Activated T-cell treated with anti-CD3 and anti-CD28 coated beads, Interleukin-2, amount 50 U/mL, for 48 hours (primary cell): ENCODE measurements at places on chromosomes 3 and 15.

GRCh38 chr15:73882761-73883419, 9.5 kb downstream of the TBC1D21 start:
- no peak for DNase-seq

DNA sequence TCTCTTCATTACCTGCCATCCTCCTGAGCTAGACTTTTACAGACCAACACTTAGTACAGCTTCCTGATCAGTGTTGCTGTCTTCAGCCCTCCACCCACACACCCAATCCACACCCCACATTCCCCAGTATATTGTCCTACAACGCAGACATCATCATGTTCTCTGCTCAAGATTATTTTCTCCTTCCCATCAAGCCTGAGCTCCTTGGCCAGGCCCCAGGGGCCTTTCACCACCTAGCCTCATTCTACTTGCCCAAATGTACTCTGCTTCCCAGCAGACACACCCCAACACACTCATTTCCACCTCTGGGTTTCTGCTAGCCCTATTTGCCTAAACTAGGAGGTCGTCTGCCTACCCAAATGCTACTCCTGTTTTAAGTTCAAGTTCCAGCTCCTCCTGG, 37.0 kb downstream of the DAPK2 start:
- DNase-seq = no peak

DNA sequence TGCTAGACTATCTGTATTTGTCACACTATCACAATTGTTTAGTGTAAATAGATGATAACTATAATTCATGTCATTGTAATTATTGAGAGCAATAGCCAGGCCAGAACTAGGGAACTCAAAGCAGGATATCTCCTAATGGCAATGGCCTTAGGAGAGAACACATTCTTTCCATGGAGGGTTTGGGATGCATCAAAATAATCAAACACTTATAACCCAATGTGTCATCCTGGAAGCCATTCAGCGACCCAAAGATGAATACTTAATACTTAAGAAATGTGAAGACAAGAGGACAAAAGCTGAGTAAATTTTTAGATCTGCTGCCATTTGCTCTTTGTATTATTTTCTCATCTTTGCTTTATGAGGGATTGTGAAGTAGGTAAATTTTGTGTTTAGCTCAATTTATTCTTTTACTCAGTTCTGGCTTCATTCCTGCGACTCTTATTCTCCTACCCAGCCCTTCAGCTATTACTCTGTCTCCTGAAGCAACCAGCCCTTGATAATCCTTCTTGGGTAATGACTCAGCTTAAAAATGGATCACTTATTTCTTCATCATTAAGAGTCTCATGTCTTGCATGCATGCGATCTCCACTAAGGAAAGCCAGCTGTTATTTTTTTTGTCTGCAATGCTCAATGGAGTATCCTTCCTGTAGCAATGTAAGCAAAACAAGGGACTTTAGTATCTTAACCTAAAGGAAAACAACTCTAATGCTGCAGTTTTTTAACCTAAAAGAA, 2.0 kb downstream of the OR4F15 start:
- DNase-seq = no peak

DNA sequence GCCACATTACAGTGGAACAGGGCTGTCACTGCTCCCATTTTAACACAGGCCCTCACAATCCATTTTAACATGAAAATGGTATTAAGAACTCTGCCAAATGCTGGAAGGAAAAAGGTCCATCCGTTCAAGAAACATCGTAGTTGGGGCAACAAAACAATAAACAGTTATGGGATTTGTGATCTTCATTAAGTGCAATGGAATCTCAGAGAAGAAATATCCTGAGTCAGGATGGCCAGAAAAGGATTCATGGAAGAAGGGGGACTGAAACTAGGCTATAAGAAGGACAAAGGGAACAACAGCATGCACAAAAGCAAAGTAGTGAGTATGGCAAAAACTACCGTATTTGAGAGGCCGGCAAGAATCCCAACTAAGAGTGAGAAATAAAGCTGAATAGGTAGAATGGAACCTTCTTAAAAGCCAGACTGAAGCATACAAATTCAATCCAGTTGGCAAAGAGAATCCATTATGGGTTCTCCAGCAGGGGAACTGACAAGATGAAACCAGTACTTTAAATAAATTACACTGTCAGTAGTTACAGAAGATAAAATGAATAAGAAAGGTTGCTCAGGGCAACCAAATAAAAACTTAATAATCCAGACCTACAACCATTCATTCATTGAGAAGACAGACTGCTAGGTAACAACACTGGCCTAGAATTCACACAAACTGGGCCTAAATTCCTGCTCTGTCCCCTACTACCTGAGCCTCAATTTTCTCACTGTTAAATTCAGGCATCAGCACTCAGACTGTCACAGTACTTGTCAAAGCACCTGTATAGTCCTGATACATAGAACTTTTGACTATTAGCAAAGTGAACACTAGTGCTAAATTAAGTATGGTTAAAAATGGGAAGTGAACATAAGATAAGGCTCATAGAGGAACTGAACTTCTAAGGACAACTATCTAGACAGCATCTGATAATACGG, 6.3 kb downstream of the TBL1XR1 start:
- DNase-seq = no peak

GRCh38 chr15:27527490-27528067, 556.6 kb downstream of the GABRG3 start:
- no peak for DNase-seq

DNA sequence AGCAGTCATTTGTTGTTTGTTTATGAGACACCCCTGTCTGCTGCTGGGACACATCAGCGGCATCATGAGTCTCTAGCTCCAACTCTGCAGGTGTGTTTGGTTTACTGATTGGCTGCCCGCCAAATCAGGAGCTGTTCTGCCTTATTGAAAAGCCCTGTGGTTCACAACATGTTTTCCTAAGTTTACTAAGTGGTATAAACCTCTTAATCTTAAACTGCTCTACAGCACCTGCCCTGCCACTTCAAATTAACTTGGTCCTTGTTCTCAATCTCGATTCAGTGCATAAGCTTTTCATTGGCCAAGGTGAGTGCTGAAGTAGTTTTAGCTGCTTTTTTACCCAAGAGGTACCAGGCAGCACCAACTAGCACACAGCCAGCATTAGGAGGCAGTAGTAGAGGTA, 77.8 kb upstream of the WDR72 start:
- no peak for DNase-seq

DNA sequence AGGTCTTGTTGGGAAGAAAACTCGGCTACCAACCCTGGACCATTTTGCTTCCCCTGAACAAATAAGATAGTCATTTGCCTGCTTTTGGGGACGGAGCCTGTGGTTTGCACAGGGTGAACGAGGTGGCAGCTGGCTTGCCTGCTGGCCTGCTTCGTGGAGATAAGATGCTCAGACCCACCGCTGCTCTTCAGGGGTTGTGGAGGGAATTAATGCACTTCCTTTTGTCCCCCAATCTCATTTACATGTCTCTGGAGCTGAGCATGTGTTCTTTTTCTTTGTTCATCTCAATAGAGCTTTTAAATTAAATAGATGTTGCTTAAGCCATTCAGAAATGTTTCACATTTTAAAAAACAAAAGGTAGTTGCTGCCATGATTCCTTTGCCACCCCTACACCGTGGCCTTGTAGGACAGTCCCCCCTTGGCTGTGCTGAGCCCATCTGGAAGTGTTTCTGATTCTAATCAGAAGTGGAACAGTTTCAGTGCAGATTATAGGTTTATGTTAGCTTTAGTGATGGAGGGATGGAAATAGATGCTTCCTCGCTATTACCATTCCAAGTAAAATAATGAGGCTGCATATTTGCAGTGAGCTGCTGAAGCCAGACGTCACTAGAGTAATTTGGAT, 25.6 kb downstream of the APBA2 start:
- no peak for DNase-seq

DNA sequence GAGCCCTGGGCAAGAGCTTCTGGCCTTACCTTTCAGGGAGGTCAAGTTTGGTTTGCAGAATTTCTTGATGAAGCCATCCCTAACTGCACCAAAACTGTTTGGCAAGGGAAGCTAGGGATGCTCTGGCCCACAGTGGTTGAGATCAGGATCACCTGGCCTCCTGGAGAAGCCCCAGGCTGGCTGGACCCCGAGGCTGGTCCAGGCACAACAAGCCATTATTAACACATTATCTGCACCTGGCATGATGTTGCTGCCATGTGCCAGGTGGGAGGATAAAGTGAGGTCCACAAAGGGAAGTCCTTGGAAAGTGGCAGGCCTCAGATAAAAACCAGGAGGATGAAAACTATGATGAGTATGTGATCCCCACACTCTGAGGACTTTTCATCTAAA, 35.9 kb upstream of the DUSP7 start:
- no peak for DNase-seq

- no peak for DNase-seq
Observed at GRCh38 chr3:49616491-49616941, 57.6 kb upstream of the APEH start.

DNA sequence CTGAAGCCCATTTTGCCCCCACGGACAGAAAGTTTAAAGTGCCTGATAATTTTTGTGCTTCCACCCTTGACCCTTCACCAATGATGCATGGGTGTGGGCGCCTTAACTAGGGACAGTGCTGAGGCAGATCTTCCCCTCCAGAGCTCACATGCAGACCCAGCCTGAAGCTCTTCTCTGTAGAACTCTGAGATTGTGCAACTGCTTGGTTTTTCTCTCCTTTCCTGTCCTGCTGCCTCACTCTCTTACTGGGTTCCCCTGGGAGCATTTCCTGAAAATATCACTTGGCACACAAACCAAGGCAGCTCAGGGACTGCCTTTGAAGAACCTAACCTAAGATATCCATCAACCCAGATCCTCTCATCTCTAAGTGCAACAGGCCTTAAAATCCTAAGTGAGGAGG, 220.3 kb upstream of the STT3B start:
- no peak for DNase-seq

DNA sequence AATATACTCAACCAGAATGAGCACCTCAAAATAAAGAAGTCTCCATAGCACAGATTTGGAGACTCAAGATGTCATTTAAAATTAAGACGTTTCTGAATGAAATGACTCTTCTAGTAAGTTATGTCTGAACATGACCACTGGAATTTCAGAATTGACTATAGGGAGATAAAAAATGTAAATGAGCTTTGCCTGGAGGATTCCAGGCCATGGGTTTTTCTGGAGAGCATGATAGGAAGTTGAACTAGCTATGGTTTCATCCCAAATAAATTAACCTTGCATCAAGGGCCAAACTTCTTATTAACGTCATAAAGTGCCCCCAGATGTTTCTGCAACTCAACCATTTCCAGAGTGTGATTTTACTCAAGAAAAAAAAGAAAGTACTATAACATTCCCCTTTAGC, 222.6 kb upstream of the NR2F2 start:
- no peak for DNase-seq

GRCh38 chr3:23863060-23863459, 53.7 kb downstream of the NKIRAS1 start:
- DNase-seq = no peak

DNA sequence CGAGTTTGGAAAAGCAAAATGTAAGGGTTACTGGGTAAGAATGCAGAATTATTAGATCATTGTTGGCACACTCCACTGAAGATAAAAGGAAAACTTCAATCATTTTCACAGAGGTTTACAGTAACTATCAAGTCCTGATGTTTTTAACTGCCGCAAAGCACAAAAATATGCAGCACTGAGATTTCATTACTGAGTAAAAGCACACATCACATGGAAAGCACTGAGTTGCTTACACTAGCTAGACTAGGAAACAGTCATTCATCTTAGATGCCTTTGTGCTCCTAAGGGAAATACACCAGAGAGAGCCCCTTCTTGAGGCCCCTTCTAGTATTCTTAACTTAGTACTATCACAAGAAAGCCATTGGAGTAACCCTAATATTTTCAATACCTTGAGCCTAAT, 11.8 kb upstream of the P2RY1 start:
- DNase-seq = no peak

DNA sequence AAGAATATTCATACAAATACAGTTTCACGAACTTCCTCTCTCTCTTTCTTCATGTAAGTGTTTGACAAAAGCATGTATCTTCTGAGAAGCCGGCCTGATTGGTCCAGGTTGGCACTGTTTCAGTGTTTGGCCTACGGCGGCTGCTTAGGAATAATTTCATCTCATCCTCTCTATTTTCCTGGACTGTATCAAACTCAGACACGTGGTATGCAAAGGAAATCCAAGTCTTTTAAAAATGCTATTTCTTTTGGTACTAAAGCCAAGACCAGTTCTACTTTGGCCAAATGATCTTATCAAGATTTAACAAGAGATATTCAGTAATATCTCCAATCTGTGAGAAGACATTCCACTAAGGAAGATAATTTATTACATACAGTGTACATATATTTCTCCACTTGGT, 152.8 kb downstream of the TIGIT start:
- no peak for DNase-seq

DNA sequence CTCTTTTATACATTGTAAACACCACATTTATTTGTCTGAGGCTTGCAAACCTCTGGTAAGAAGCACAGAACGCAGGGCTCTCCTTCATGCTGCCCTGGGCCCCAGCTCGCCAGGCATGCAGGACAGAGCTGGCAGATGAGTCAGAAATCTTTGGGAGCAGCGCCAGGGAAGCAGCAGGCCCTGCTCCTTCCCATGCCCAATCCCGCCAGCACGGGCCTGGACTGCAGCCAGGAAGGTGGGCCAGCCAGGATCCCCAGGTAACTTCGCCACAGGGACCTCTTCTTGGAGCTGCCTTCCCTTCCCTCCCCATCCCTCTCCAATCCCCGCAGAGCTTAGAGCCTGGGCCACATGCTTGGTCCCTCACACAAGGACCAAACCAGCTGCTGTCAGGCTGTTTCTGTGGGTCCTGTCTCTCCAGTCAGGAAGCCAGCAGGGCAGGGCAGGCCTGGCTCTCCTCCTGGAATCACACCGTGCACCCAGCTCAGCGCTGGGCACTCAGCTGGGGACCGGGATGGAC, 8.8 kb downstream of the STOML1 start:
- no peak for DNase-seq

GRCh38 chr15:70479785-70480184, 283.6 kb downstream of the UACA start:
- no peak for DNase-seq

GRCh38 chr15:29120593-29121368, 148.8 kb downstream of the NSMCE3 start:
- DNase-seq = no peak

DNA sequence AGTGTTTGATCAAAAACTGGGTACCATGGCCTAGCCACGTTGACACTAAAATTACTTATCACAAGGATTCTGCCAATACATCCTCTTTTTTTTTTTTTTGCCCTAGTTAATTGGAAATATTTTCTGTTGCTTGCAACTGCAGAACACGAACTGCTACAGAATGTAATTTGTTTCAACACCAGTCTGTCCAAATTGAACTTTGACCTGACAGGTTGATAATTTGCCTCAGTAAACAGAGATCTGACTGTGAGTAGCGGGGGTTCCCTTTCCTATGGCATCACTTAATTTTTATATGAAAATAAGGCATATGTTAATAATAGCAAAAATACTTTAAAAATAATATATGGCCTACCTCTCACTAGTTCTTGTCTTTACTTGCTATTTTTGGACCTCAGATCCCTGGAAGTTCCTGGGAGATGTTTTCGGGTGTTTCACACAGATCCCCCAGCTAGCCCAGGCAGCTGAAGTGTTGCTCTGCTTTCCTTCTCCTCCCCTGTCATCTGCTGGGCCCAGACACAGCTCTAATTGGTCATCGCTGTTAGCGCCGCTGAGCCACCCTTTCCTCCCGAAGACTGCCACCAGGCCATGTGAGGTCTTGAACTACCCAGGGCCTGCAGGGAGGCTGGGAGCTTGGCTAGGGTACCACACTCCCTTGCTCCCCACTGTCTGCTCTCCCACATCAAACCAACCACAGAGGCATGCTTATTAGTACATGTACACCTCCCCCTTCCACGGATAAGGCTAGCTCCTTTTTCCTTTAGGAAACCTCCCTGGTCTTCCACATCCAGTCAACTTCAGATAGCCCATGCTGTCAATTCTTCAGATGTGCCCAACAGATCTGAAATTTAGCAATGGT, 89.8 kb upstream of the RNF7 start:
- DNase-seq = no peak
